ENCODE measurements at places on chromosomes 7 and 10.

DNA sequence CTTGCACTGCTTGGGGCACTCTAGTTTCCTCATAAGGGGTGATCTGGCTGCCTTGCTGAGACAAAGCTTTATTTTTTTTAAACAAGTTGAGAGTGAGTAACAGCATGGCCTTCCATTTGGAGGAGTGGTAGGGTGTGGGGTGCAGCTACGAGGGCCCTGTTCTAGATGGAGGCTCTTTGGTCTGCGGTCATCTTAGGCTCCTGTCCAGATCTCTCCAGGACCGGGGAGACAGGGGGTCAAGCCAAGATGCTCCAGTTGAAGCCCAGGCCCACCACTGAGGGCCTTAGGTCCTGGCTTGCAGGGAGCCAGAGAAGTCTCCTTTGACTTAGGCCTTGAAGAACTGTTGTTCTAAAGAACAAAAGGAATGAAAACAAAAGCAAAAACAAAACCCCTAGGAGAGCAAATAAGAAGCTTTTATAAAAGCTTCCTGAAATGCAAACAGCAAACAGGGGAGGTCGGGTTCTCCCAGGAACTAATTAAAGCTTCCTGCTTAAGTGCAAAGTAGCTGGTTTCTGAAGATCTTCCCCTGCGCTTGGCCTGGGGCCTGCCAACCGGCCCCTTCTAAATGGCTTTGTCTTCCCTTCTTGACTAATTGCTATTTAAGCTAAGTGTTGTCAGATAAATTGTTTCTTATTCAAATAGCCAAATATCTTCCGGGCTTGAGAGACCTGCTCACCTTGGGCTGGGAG lies 259.2 kb downstream of the GLRX3 start:
- DNase-seq: no peak

- no peak for DNase-seq
Observed at GRCh38 chr7:1902231-1902855, 232.3 kb downstream of the ELFN1 start.

GRCh38 chr10:104233817-104234216 lies 1.7 kb upstream of the CFAP43 start:
- DNase-seq: no peak

- no peak for DNase-seq
Observed at GRCh38 chr10:91745090-91745831, 53.0 kb upstream of the TNKS2 start.

Measured in HEK293T (cell line).